Tongue (tissue), 3 donors: ENCODE measurements at places on chromosomes 6 and 20.

GRCh38 chr6:144346719-144347447 is 61.7 kb downstream of the UTRN start:
- DNase-seq, result no peak

- DNase-seq, result no peak
These were observed 42.0 kb downstream of the BCAS1 start for GRCh38 chr20:54028276-54029011.

DNA sequence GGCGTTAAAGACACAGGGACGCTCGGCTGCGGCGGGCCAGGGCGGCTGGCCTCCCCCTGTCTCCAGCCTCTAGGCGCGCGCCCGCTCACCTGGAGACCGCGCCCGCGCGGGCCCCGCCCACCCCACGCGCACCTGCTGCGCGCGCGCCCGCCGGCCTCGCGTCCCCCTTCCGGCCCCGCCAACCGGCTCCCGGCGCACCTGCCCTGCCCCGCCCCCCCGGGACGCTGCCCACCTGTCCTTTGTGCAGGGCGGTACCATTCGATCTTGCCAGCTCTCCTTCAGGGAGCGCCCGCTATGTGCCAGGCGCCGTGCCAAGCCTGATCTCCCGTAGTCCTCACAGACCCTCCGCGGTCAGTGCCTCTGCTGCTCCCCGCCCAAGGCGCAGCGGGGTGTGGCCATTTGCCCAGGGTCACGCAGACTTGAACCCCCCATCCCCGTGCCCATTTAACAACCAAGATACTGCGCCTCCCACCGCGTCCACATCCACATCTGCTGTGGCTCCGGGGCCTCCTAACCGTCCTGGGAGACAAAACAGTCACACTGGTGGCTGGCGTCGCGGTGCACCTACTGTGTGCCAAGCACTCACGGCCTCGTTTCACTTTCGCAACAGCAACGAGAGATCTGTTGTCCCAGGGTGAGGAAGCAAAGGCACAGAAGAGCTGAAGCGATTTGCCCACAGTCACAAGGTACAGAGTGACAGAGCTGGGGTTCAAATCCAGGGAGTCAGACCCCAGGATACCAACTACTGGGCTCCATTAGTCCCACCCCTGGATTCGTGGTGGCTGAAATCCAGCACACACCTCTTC is 48.1 kb downstream of the NOL4L start:
- DNase-seq, result no peak

DNA sequence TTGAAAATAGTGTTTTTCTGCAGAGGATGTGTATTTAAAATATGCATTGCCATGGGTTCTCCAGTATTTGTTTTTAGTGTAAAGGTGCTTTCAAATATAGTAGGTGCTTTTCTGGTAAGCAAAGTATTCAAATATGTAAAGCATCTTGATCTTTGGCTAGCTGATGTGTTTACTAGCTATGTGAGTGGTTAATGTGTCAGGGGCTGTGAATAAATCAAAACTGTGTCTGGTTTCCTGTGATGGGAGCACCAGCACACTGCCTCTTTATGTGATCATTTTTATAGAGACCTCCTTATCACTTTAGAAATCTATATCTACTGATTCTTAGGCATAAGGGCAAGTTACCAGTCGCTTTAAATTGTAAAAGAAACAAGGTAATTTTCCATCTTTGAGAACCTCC is 388.9 kb upstream of the MAN1A1 start:
- no peak for DNase-seq

DNA sequence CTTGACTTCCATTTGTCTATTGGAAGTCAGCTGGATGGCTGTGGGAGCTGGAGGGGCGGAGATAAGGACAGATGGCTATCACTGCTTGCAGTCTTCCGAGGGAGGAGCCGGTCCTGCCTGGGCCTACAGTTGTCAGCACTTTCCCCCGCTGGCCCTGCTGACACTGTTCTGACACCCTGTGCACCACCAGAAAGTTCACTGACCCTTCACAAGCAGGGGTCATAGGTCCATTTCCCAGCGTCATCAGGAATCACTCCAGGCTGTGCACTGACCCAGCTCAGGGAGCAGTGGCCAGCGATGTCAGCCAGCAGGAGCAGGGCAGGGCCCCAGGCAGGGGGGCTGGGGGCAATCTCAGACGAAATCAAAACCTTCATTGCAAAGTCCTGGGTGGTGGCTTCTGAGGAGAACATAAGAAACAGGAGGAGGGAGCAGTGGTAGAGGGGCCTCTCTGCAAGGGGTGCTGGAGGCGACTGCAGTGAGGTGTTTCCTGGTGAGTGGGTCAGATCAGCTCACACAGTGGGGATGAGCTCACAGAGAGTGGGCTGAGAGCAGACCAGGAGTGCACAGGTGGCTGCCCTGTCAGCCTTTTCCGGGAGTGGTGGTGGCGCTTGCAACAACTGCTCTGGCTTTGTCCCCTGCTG is 26.5 kb upstream of the PLEKHG1 start:
- DNase-seq, result peak; percentile 45

DNA sequence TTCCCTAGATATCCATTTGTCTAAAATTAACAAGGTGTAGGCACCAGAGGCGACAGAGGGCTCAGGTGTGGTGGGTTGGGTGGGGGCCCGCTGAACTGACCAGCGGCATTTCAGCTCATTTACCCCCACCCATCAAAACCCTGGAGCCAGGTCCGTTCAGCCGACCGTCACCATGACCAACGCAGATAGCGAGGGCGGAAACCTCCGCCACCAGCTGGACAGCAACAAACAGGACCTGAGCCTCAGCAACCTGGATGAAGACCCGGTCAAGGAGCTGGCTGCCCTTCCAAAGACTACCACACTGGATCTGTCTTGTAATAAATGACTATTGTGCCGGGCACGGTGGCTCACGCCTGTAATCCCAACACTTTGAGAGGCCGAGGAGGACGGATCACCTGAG is 120.8 kb upstream of the LGSN start:
- no peak for DNase-seq

DNA sequence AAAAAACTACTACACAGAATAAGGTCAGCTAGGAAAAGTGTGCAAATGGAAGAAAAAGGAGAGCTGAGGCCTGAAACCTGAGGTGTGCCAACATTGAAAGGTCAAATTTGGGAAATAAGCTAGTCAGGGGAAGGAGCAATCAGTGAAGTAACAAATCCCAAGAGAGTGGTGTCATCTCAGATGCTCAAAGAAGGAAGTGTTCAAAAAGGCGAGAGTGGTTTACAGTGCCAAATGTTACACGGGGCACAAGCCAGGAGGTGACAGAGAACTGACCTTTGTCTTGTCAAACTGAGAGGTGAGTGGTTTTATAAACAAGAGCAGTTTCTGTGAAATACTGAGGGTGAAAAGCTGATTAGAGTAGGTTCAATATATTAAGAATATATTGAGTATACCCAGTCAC is 83.0 kb upstream of the TCF21 start:
- no peak for DNase-seq

DNA sequence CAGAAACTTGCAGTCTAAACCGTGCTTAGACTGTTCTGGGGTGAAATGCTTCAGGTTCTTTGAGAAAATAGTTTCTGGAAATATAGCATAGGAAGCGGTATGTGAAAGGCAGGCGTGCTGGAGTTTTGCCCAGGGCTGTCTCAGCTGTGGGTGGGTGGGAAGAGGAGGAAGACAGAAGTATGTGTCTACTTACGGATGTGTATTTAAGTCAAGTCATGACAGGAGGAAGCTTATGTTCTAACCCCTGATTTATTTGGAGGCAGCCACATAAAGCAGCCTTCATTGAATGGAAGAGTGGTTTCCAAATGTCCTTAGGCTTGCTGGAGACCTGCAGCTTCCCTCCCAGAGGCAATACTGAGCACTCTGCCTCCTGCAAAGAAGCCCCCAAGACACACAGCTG is 345.8 kb upstream of the PRND start:
- DNase-seq, result peak; percentile 77

GRCh38 chr6:14671261-14671681 is 553.7 kb downstream of the CD83 start:
- DNase-seq, result peak; percentile 81

DNA sequence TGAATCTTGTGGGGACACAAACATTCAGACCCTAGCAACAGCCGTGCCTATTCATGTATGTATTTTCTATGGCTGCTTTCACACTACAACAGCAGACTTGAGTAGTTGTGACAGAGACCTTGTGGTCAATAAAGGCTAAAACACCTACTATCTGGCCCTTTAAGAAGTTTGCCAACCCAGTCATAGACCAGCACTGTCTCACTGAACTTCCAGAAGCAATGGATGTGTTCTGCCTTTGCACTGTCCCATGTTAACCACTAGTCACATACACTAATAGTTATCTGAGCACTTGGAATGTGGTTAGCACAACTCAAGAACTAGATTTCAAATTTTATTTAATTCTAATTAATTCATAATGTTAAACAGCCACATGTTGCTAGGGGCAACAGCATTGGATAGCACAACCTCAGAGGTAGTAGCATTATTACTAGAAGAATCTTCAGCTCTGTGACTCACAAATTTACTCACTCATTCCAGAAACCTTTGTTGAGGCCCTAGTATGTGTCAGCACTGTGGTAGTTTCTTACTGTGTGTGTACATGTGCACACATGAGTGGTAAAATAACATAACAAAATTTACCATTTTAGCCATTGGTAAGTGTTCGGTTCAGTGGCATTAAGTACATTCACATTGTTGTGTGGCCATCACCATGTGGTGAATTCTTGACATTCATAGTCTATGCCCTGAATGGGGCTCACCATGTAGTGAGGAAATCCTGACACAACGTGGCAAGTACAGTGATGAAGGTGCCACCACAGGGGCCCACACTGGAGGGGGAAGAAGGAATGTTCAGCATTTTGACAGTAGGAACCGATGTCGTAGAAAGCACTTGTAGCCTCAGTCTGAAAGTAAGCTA is 107.3 kb downstream of the CEP57L1 start:
- no peak for DNase-seq

GRCh38 chr6:23097566-23097965 is 528.2 kb downstream of the HDGFL1 start:
- DNase-seq, result peak; percentile 83

- no peak for DNase-seq
These were observed 6.7 kb downstream of the ACOT13 start for GRCh38 chr6:24673625-24674024.

DNA sequence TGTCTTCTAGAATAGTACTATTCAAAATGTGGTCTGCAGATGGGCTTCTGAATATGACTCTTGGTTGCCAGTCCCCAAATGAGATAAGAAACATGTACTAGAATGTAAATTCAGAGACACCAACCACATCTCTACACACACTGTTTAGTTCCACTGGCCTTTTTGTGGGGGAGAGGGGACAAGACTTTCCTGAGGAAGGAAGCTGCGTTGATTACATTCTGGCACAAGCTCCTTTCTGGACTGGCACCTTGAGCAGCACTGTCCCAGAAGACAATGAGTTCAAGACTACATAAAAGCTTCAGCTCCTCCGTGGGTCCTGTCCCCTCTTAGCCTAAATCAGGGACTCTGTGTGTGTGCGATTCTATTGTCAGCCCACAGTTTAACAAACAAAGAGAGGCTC is 6.9 kb upstream of the IYD start:
- no peak for DNase-seq

- DNase-seq, result no peak
These were observed 618 bp downstream of the RTN4IP1 start for GRCh38 chr6:106628658-106629102.

DNA sequence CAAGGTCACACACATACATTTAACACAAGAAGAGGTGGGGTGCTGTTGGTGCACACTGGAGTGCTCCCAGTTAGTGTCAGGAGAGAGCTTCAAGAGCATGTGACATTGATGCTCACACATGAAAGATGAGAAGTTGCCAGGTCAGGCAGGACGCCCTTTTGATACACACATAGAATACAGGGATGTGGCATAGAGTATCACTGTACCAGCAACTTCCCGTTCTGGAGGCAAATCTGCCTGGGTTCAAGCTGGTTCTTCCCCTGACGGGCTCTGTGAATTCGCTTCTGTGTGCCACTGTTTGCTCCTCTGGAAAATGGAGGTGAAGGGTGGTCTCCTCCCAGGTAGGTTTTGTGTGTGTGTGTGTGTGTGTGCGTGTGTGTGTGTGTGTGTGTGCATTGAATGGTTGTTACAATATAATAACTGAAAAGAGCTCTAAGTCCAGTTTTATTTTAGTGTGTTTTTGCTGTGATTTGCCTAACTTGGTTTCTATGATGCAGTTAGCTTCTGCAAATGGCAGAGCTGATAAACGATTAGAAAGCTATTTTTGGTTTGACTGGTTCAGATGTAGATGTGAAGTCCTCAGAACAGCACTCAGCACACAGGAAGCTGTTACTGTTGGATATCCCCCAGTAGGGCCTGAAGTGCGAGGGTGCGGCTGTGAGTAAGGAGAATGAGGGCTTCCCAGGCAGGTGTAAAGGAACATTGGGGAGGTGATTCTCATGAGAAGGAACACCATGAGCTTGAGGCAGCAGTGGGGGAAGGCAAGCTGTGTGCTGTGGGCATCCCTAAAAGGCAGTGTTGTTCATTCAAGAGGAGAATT is 53.4 kb downstream of the HIVEP1 start:
- DNase-seq, result no peak

- peak; percentile 56 for DNase-seq
These were observed 514 bp downstream of the ACOT13 start for GRCh38 chr6:24667378-24667803.

- peak; percentile 54 for DNase-seq
These were observed 6.0 kb upstream of the LATS1 start for GRCh38 chr6:149723771-149724417.

- peak; percentile 67 for DNase-seq
These were observed 397.8 kb downstream of the LAMA2 start for GRCh38 chr6:129280749-129281148.

GRCh38 chr6:111205502-111205901 is 118.2 kb downstream of the SLC16A10 start:
- DNase-seq, result no peak

GRCh38 chr6:56838965-56839364 is 115.9 kb upstream of the BEND6 start:
- DNase-seq, result no peak

DNA sequence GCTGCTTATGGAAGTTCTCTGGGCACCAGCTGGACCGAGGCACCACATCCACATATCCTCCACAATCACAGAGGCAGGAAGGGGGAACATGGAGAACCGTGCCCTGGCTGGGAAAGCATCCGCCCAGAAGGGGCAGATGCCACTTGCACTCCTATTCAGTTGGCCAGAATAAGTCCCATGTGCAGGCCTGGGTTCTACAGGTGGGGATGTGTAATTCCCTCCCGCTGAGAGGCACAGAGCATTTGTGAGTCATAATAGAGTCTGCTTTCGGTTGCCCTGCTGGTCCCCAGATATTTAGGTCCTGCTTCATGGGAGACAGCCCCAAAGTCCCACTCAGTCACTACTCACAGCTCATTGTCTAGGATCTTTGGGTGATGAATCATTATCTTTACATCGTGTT is 104.0 kb downstream of the PHACTR3 start:
- DNase-seq, result no peak

GRCh38 chr6:168537540-168537884 is 96.5 kb downstream of the SMOC2 start:
- DNase-seq, result no peak

DNA sequence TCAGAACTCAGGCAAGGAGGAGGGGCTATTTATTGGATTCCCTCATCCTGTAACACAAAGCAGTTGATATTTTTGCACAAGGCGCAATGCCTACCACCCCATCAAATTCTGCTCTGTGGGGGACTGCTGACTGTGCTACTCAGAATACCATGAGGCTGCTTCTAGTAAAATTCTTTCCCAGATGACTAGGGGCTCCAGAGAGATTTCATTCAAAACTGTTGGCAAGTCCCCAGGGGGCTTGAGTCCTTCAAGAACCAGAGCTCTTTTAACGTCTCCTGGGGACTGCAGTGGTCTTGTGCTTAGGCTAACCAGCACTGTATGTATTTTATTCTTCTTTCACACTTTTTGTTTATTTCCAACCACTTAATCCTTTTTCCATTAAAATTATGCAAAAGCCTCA is 365.9 kb upstream of the AGPAT4 start:
- no peak for DNase-seq
